CD4-positive, alpha-beta T cell treated with Interleukin-15 for 1 hour (primary cell): ENCODE measurements at places on chromosomes 5 and 9.

DNA sequence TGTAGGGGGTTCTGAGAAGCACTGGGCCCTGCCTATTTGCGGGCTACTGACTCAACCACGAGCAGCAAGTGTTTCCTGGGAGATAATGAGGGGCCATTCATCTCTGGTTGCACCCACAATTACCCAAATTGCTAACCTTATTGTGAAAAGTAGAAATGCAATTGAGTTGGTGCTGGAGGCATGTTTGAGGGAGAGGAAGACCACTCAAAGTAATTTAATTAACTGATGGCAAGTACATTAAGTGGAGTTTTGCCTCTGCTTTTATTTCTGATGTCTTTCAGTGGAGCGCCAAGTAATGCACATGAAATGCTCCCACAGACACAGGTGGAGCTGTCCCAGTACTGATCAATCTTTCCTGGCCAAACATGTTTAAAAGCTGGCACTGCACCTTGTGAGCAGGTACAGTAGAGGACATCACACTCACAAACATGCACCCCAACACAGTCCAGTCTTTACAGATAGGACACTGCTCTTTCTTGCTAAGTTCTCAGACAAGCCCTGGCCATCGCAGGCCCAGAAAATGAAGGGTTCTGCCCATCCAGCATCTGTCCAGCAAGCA lies 195.4 kb downstream of the HSPA4 start:
- no peak for DNase-seq

DNA sequence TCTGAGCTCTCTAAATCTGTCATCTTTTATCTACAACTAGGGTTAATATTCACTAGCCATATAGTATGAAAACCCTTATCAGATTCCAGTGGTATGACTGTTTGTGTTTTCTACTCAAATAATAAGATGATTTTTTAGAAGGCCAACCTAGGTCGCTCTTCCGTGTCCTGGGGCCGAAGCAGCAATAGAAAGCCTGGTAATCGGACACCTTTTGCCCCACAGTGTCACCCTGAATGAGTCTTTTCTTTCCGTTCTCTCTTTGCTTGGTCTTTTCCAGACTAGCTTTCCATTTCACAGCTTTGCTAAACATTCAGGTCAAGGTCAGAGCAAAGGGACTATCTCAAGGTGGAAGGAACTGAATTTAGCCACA lies 243.3 kb upstream of the ANKRD55 start:
- DNase-seq: no peak

GRCh38 chr5:152058267-152058666 lies 133.6 kb upstream of the GLRA1 start:
- DNase-seq: no peak

DNA sequence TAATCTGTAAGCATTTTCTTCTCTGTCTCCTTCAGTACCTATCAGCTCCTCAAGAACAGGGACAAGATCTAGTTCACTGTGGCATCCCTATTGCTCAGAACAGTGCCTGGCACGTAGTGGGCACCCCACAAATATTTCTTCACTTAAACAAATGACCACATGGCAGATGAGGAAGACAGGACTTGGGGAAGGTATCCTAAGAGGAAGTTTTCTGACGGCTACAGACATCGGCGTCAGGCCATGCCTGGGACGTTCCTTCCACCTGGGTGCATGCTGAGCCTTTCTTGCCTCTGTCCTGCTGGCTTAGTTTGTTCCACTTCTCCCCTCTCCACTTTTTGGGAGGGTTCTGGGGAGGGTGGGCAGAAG lies 60.2 kb downstream of the NEURL1B start:
- DNase-seq: no peak

DNA sequence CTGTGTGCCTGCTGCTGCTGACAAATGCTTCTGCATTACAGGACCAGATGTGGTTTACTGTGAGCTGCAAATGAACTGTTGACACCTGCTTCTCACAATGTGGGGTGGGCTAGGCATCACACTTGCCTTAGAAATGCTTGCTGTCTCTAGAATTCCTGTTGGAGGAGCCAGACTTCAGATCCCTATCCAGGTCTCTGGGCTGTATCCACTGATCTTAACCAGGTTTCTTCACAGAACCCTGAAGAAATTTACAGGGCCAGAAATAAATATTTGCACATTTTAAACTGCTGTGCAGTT lies 255.4 kb downstream of the FAM114A2 start:
- DNase-seq: no peak

GRCh38 chr9:134225816-134226215 lies 61.5 kb upstream of the RNU6ATAC start:
- DNase-seq: no peak

GRCh38 chr9:37381094-37381741 lies 41.3 kb upstream of the GRHPR start:
- DNase-seq: no peak

- DNase-seq: no peak
Measured at GRCh38 chr9:12785260-12785770, 10.5 kb downstream of the LURAP1L start.

GRCh38 chr5:74205767-74206578 lies 434.6 kb downstream of the ENC1 start:
- DNase-seq: no peak

DNA sequence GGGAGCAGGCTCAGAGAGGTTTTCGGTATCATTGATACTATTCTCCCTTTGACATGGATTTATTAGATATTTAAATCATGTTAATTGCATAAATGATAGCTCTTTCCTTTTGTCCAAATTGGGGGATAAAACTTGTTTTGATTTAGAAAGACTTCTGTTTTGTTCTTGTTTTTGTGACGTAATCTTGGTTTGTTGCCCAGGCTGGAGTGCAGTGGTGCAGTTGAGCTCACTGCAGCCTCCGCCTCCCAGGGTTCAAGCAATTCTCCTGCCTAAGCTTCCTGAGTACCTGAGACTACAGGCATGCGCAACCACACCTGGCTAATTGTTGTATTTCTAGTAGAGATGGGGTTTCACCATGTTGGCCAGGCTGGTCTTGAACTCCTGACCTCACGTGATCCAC lies 7.1 kb downstream of the MAT2B start:
- DNase-seq: no peak

DNA sequence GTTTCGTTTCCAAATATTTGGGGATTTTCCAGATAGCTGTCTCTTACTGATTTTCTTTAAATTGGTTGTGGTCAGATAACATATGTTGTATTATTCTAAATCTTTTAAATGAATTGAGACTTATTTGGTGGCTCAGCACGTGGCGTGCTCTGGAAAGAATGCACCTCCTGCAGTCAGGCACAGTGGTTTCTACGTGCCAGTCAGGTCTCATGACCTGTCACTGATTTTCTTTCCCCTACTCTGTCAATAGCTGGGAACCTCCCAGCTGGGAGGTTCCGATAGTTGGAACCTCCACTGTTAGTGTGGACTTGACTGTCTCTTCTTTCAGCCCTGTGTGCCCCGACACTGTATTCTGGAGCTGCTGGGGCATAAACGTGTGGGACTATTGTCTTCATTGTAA lies 27.6 kb downstream of the TRIP13 start:
- no peak for DNase-seq

DNA sequence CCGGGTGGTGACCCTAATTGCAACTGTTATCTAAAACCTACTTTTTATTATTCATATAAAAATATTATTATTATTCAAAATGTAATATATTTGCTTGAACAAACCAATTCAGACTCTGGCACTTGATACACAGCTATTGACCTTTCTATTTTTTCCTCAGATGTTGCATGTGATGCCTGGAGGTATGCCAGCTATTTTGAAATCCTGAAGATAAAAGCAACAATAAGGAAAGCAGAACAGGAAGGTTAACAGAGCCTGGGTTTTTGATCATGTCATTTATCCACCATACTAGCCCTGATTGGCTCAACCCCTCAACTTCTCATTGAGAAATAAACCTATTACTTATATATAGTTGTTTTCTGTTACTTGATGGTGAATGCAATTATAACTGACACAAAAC lies 340.9 kb upstream of the KIF2A start:
- no peak for DNase-seq

DNA sequence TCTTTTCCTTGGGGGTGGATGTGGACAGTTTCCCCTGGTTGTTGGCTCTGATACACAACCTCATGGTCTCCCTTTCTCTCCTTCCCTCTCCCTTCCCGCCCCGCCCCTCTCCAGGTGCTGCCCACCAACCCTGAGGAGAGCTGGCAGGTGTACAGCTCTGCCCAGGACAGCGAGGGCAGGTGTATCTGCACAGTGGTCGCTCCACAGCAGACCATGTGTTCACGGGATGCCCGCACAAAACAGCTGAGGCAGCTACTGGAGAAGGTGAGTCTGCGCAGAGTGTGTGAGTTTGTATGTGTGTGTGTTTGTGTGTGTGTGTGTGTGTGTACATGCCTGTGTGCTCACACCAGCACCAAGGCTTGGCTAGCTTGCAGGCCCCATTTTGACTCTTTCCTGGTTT lies 2.6 kb downstream of the OLFM1 start:
- DNase-seq: no peak

DNA sequence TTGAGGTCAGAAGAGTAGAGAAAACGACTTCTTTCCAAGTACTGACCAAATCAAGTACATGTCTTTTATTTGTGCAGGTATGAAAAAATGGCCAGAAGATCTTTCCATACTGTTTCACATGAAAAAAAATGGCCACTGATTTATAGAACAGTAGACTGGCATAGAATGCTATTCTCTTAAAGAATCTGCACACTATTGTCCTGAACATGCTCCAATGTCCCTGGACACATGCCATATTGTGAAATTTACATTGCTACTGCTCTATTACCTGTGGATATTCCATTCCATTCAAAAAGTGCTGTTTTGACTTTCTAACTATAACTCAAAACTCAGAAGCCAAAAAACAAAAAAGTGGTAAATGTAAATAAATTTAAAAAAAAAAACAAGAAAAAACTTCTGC lies 60.6 kb downstream of the FBXL17 start:
- no peak for DNase-seq

DNA sequence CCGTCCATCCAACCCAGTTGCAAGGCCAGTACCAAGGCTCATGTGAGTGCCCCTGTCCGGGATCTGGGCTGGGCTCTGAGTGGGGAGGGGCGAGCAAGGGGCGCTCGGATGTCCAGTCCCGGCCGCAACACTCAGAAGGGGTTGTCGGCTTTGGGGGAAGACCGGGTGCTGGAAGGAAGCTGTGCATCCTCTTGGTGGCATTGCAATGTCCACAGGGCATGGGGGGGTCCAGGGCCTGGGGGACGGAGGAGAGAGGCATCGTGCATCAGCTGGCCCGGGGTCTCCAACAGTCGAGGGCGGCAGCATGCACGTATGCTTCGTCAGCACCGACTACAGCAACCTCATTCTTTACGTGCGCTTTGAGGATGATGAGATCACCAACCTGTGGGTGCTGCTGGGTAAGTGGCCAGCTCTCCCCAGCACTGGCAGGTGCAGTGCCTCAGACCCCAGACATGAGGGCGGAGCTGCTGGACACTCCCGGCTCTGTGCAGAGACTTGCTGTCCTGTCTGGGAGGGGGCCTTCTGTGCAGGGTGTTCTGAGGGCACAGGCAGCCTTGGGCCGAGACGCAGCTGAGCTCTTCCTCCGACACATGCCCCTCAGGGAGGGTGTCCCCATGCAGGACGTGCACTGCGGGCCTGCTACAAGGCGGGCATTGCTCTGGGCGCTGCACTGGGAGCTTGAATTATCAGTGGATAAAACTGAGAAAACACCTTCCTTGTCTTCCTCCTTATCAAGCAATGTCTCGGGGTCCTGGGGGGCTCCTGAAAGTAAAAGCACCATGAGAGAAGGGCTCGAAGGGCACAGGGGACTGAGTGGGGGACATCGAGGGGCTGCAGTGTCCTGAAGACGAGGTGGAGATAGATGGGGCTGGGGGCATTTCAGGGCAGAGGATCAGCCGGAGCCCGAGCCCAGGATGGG lies 22.5 kb downstream of the GLT6D1 start:
- no peak for DNase-seq

DNA sequence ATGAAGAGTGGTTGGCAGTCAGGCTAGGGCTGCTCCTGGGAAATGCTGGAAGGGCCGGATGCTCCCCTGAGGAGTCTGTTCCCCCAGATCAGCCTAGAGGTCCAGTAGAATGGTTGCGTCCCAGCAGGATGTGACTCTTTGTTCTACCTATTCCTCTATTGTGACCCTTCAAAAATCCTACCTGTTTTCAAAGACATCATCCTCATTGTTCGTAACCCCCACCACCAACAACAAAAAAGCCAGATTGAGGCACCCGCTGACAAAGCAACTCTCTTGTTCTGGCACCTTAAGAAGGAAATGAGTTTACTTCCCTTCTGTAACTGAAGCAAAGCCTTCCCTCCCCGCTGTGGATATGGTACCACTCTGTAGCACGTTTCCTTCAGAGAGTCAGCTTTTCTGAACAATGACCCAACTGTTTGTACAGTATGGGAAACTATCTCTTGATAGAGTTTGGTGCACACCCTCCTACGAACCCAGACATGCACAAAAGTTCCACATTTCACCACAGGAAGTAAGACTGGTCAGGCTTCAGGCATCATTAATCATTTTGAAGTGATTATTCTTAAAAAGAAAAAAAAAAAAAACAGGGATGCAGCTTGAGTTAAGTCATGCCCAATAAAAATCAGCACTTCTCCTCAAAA lies 207.2 kb downstream of the ENC1 start:
- DNase-seq: peak; percentile 21

DNA sequence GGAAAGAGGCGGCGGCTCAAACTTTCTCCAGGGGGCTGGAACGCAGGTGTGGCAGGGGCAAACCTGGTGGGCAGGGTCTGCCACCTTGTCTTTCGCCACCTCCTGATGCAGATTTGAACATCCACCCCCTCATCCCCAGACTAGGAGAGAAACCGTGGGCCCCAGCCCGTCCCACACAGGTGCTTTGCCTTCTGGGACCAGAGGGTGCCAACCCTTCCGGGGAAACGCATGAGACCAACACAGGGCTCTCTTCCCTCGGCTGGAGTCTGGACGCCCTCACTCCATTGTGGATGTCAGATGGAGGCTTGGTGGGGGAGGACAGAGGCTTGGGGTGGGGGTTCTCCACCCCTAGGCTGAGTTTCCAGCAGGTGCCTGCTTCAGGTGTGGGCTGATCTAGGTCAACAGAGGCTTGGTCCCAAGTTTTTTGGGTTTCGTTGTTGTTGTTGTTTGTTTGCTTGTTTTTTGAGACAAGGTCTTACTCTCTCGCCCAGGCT lies 9.5 kb downstream of the C9orf50 start:
- no peak for DNase-seq

- peak; percentile 35 for DNase-seq
Measured at GRCh38 chr9:78103971-78104433, 72.4 kb upstream of the GNAQ start.

- no peak for DNase-seq
Measured at GRCh38 chr9:17135295-17136160, 688 bp downstream of the CNTLN start.

- no peak for DNase-seq
Measured at GRCh38 chr9:37953775-37954437, 50.0 kb upstream of the SLC25A51 start.

DNA sequence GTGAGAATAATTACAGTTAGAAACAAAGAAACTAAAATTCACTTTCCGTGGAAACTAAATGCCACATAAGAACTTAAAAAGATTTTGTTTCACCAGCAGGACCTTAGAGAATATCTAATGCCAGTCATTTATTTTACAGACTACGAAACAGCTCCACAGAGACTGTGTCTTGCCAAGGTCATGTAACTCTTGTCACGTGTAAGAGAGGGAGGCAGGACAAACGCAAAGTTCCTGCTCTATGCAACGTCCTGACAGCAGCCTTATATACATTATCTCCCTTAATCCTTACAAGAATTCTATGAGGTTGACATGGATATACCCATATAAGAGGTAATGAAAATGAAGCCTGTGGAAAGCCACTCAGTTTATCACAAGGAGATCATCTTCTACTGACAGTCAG lies 39.4 kb downstream of the CTNNAL1 start:
- no peak for DNase-seq

GRCh38 chr5:133393776-133394476 lies 218.4 kb downstream of the FSTL4 start:
- DNase-seq: no peak

GRCh38 chr5:175464074-175464941 lies 14.1 kb upstream of the SFXN1 start:
- DNase-seq: peak; percentile 30
